ENCODE measurements at places on chromosomes 13 and 19.

DNA sequence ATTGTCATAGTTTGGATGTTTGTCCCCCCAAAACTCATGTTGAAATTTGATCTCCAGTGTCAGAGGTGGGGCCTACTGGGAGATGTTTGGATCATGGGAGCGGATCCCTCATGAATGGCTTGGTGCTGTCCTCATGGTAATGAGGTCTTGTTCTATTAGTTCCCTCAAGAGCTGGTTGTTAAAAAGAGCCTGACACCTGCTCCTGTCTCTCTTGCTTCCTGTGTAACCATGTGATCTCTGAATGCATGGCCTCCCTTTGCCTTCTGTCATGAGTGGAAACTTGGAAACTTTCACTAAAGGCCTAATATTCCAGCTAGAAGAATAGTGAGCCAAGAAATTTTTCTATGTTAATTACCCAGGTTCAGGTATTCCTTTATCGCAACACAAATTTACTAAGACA lies 311.4 kb upstream of the ATXN8OS start:
- no peak for DNase-seq

- DNase-seq = no peak
Measured at GRCh38 chr13:23644126-23644419, 73.9 kb downstream of the TNFRSF19 start.

DNA sequence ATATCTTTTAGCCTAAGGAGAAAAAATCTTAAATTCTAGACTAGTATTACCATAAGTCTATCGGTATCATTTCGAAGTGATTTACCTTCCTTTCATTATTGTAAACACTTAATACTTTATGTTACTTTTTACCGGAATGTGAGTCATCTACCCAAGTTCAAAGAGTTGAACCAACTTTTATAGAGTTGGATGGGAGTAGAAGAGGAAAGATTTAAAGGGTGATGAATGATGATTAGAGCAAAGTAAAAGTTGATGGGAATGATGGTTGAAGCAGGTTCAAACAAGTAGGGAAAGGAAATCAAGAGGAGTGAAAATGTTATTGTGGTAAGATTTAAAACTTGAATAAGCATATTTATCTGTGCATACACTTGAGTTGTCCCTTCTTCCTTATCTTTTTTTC lies 11.3 kb upstream of the LPAR6 start:
- no peak for DNase-seq

DNA sequence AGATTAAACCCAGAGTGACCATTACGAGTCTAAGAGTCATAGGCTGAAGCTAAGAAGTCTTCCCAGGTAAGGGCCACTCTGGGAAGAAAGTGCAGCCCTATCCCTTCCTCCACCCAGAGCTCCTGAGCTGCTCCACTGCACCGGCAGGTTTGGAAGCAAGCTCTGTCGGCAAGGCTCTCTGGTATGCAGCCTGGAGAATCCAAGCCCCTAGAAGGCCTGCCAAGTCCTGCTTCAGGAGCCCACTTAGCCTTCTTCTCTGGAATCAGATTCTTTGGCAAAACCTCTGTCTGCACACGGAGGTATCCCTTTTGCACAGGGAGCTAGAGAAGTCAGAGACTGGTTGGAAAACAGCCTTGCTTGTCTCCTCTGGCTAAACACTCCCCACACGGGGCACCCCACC lies 58.5 kb downstream of the CEBPG start:
- no peak for DNase-seq

GRCh38 chr19:17418710-17419109 lies 1.1 kb upstream of the MVB12A start:
- DNase-seq = no peak

DNA sequence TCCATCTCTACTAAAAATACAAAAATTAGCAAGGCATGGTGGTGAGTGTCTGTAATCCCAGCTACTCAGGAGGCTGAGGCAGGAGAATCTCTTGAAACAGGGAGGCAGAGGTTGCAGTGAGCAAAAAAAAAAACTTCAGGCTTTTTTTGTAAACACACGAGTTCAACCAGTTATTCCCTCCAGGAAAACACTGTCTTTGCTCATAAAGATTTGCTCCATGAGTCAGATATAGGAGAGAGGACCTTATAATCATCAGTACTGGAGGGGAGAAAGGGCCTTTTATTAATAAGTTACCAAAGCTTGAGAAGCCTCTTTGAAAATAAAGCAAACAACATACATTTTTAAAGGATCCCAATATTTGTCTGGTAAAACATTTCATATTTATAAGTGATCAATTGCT lies 110.7 kb downstream of the EFNB2 start:
- no peak for DNase-seq

- DNase-seq = no peak
Measured at GRCh38 chr19:42068361-42068755, 1.6 kb downstream of the GRIK5 start.

DNA sequence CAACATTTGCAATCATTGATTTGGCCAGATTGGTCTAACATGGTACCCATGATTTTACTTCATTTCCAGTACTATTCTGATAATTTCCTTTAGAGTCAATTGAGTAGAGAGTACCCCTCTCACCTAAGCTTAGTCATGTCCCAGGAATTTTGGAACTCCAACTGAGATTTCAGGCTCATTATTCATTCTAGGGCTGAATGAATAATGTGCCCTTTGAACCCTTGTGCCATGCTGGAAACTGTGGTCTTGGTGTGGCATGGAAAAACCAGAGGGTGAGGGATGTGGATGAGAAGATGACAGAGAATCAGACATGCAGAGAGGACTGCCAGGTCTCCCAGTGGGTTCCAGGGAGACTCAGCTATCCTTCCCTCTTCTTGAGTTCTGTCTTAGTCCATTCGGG lies 30.2 kb downstream of the ITM2B start:
- no peak for DNase-seq

DNA sequence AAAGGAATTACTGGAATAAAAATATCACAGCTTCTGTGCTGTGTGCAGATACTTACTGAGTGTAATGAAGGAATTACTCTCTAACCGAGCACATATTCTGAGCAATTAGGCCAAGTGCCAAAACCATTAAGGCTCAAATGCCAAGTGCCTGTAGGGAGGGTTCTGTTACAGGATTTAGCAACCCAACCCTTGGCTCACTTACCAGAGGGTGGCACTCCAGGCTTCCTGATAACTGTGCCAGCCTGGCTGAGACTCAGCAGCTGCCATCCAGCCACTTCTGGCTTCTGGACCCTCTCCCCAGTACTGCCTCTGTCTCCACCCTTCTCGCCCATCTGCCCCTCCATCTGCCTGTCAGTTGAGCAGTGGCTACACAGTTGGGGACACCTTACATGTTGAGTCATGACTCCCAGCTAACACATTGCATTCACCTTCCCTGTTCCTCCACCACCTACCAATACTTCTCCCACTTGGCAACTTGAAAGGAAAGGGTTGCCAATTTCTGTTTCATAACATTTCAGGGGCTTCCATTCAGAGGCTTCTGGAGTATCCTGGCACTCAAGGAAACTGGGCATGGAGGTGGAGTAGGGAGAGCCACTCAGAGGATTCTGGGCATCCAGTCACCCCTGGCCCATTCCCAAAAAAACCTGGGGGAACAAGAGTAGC lies 110.5 kb downstream of the COG6 start:
- no peak for DNase-seq

GRCh38 chr19:21593934-21594820 lies 88.8 kb downstream of the ZNF429 start:
- DNase-seq = no peak

GRCh38 chr13:97953376-97953970 lies at the start of gene IPO5:
IPO5 (plus strand) TSS chr13:97953675; CDS start chr13:97976697, 23,022 bp downstream.
- DNase-seq = no peak

- no peak for DNase-seq
Measured at GRCh38 chr13:111420113-111420876, 99.9 kb downstream of the TEX29 start.

- DNase-seq = no peak
Measured at GRCh38 chr19:20840371-20840770, 64.3 kb downstream of the ZNF66 start.

- no peak for DNase-seq
Measured at GRCh38 chr13:31310786-31311185, 111.0 kb downstream of the B3GLCT start.

DNA sequence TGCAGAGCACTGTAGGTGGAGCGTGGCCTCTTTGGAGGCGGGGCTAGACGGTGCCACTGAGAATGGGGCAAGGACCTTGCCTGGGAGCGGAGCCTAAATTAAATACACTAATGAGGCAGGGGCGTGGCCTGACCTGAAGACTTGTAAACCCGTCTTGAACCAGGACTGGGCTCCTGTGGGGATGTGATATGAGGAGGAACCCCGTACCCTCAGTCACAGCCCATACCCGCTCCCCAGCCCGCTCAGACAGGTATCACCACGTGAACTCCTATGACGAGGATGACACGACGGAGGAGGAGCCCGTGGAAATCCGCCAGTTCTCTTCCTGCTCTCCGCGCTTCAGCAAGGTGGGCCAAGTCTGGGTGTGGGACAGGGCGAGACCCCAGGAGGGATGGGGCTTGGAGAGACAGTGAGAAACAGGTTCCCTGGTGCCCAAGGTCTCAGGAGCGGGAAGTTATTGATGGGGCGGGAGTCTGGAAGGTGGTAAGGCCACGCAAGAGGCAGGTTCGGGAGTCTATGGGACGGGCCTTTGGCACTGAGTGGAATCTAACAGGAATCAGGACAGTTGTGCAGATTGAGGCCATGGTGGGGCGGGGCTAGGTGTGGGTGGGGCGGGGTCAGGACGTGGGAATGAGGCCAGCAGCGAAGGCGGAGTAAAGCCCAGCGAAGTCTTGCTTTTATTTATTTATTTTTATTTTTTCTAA lies 14.7 kb downstream of the DNASE2 start:
- DNase-seq = no peak

GRCh38 chr13:98664924-98665637 lies 87.4 kb downstream of the SLC15A1 start:
- DNase-seq = no peak

DNA sequence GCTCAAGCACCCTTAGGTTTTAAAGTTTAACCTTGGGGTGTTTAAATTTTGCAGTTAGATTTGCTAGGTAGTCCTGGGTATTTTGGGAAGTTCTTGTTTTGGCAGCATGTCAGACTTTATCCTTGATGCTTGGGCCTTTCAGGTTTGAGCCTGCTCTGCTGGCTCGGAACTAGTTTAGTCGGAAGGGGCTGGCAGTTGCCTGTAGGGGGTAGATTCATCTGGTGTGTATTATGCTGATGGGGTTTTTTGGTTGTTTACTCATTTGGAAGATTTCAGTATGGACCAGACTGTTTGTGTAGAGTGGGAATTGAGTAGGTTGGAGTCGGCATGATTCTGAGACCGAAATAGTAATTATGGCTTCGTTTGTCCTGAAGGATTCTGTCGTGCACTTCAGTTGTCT lies 15.1 kb downstream of the ILF3 start:
- DNase-seq = no peak

GRCh38 chr13:95505265-95505664 lies 47.3 kb upstream of the CLDN10 start:
- DNase-seq = no peak

DNA sequence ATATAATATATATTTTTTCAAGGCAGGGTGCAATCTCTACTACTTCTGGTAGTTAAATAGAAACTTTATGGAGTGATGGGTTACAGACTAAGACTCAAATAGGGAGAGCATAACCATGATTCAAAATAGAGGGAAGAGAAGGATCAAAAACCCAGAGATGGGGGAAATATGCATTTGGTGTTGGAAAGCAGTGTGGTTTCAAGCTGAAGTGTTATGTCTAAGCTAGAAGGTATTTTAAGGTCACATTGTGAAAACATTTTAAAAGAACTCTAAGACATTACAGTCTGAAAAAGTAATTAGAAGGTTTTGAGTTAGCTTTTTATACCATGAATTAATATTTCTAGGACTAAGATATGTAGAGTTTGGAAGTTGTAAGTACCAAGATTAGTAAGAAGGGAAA lies 2741.4 kb downstream of the PCDH9 start:
- DNase-seq = no peak

DNA sequence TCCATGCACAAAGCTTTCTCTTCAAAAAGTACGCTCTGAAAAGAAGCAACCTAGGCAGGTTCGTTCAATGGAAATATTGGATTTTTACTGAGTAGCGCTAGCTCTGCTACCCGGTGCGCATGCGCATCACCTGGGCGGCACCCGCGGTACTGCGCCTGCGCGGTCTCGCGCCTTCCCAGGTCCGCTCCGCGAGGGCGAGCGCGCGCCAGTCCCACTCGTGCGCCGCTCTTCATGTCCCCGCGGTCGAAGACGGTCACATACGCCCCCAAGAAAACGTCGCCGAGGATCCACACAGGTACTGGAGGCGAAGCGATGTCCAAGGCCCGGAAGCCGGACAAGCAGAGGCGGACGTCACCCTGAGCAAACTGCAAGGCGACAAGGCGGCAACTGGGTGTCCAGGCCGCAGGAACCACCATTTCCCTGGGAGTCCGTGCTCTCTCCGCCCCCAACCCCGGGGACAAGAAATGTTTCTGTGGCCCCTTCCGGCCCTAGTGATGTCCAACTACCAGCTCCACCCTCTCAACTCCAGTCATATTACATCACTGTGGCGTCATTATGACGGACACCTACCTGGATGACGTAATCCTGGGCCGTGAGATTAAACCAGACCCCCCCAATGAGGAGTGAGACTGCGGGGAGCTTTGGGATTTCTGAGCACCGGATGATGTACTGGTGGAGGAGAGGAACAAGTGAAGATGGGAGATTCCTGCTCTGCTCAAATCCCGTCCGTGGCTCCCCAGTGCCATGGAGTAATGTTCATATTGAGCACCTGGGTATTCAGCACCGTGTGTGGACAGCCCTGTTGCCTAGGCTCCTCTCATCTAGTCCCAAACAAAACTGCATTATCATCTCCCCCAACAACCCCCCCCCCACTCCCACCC lies 4.8 kb upstream of the KCNC3 start:
- DNase-seq = peak; percentile 88

DNA sequence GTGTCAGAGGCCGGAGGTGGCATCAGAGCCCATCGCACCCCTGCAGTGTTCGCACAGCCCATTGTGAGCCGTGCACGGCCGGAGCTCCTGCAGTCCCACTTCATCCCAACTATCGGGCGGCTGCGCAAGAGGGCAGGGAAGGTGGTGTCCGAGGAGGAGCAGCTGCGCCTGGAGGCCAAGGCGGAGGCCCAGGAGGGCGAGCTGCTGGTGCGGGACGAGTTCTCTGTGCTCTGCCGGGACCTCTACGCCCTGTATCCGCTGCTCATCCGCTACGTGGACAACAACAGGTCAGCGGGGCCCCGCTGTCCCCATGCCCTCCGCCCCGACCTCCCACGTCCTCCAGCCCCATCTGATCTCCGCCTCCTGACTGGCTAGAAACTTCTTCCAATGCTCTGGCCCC lies 85.7 kb downstream of the RYR1 start:
- DNase-seq = no peak

GRCh38 chr19:6270076-6270745 lies 9.6 kb downstream of the MLLT1 start:
- no peak for DNase-seq

- DNase-seq = no peak
Measured at GRCh38 chr13:102461302-102461701, 59.5 kb upstream of the FGF14 start.

DNA sequence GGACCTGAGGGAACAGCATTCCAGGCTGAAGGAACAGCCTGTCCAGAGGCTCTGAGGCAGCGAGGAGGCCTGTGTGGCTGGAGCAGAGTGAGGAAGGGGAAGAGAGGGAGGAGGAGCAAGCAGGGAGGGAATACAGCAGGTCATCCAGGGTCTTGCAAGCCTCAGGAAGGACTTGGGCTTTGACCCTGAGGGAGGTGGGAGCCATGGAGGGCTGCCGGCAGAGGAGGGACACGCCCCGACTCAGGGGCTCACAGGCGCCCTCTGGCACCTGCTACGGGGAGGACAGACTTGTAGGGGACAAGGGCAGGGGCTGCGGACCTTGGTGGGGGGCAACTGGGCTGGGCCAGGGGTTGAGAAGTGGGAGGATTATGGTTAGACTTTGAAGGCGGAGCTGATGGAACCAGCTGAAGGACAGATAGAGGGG lies 4.7 kb downstream of the TINCR start:
- no peak for DNase-seq

- DNase-seq = no peak
Measured at GRCh38 chr13:18954254-18954653, 227.4 kb downstream of the TUBA3C start.
